ENCODE measurements at places on chromosomes 6 and 20.

GRCh38 chr6:11854408-11855165 is 76.0 kb upstream of the ADTRP start:
- DNase-seq: no peak

DNA sequence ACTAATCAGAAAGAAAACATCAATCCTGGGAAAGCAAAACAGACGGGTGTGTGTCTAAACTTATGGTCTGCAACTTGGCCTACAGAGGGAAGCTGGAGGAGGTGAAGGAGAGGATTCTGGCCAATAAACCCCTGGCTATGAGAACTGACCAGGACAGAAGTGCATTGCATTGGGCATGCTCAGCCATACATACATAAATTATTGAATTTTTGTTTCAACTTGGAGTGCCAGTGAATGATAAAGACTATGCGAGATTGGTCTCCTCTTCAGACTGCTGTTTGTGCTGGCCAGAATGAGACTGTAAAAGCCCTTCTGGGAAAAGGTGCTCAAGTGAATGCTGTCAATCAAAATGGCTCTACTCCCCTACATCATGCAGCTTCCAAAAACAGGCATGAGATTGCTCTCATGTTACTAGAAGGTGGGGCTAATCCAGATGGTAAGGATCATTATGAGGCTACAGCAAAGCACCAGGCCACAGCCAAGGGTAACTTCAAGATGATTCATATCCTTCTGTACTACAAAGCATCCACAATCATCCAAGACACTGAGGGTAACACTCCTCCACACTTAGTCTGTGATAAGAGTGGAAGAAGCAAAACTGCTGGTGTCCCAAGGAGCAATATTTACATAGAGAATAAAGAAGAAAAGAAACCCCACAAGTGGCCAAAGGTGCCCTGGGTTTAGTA is 17.4 kb downstream of the ADNP start:
- no peak for DNase-seq

DNA sequence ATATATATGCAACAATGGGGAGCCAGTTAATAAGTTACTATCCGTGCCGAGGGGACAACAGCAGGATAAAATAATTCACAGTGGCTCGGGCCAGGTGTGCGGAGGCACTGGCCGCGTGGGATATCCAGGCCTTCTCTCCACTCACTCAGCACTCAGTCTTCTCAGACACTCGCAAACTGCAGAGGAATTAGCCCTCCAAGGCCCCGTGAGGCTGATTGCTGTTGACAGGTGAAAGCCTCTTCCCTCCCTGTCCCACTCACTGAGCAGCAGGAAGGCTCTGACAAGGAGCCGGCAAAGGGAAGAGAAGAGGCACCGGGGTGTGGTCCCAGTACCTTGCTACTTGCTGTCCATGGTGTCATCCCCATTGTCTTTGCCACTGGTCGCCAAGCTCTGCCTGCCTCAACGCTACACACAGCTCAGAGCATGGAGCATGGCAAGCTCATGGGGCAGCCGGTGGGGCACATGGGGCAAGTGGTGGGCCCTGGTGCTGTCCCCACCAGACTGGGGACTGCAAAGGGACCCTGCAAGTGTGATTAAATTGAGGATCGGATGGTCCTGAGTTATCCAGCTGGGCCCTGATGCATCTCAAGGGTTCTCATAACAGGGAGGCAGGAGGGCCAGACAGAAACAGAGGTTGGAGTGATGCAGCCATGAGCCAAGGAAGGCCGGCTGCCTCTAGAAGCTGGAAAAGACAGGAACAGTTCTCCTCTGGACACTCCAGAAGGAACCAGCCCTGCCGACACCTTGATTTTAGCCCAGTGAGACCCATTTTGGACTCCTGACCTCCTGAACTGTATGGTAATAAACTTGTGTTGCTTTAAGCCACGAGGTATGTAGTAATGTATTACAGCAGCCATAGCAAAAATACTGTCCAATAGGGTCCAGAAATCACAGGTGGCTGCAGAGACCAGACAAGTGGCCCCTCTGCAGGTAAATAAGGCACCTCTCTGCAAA is 119.7 kb downstream of the PSMB1 start:
- DNase-seq: no peak

GRCh38 chr20:63746751-63747315 is 7.3 kb downstream of the SLC2A4RG start:
- no peak for DNase-seq

GRCh38 chr6:158213925-158214674 is 46.0 kb downstream of the GTF2H5 start:
- peak; percentile 18 for DNase-seq

DNA sequence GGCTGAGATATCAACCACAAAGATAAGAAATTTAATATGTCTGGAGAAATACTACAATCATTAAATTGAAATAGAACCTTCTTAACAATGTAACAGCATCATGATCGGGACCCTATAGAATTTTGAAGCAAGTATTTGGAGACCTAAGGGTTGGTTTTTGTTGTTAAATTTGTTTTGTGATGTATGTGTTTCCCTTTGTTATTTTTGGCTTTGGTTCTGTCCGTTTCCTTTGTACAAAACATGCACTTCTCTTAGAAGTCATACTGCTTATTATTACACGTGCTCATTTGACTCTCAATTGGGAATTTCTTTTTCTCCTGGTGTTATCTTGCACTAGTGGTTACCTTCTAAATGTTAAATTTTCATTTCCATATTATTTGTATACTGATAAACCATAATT is 4.0 kb upstream of the PLN start:
- no peak for DNase-seq

- DNase-seq: no peak
Observed at GRCh38 chr6:2072453-2072852, 173.0 kb downstream of the GMDS start.

DNA sequence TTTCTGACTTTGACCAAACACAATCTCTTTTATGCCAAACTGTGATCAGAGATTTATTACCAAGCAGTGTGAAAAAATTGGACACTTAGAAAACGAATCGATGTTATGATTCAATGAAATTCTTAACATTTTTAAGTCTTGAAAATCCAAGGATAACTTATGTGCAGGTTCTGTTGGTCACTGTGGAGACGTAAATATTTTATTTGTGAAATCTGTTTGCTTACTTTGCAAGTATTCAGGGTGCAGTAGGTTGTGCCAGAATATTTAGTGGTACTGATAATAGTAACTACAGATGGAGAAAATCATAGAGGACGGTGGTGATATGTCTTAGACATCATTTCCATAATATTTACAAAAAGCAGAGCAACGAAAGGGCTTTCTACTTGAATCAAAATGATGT is 97.3 kb downstream of the BMP2 start:
- DNase-seq: no peak

GRCh38 chr6:44538807-44539201 is 151.3 kb downstream of the CDC5L start:
- DNase-seq: no peak

- DNase-seq: no peak
Observed at GRCh38 chr20:39016506-39016905, 54.4 kb downstream of the DHX35 start.

GRCh38 chr20:11426948-11427347 is 490.7 kb upstream of the BTBD3 start:
- no peak for DNase-seq

DNA sequence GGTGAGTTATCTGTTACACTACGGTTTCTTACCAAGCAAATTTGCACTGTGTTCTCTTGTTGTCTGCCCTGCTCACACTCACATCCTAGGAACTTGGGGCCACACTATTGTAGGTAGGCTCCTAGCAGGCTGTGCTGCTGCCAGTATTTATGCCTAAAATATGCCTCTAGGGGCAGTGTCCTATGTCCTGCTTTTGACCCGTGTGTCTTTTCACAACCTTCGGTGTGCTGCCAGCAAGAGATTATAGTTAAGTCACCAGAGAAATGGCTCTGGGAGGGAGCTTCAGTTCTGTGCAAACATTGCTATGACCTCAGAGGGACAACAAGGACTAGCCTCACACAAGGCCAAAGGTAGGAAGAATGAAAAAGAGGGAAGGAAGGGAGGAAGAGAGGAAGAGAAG is 8.9 kb upstream of the TAAR5 start:
- no peak for DNase-seq

DNA sequence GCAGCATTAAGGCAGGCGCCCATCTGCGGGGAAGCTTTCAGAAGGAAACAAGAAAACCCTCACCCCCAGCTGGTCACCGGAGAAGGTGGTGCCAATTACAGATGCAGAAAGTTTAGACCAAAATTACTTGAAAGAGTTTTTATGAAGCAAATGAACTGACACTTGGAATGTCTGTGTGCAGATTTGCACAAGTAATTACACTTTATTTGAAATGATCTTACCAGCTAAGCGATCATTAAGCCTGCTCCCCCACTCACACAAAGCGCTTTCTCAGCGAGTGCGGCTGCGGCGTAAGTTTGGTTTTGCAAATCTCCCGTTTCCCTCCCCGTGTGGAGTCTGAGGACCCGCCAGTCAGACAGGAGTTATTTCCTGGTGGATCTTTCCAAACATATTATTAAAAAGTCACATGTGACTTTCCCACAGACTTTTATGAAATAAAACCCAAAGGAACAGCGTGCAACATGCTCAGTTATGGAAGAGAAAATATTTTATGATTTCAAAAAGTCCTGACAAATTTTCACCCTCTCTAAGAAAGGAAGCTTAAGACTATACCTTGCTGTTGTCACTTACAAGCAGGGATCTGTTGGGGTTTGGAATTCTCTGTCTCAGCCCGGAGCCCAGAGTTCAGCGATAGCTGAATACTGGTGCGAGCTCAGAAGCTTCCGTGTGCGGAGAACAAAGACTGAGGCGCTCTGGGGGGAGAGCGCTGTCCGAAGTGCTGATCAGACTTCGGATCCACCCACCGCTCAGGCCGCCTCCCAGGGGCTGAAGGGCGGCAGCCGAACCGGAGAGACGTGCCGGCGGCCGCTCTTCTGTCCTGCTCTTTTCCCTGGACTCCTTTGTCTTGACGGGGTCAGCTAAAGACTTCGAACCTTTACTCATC is 2.7 kb upstream of the MYT1 start:
- DNase-seq: no peak

GRCh38 chr6:144008120-144008811 is at the start of gene PLAGL1:
Gene PLAGL1, minus strand, starts transcription at chr6:144008259. Its CDS starts 60,123 bp downstream, at chr6:143948136.
- DNase-seq: no peak

GRCh38 chr20:6756693-6757595 is 10.5 kb upstream of the BMP2 start:
- no peak for DNase-seq

GRCh38 chr6:1287103-1287591 is 24.8 kb upstream of the FOXQ1 start:
- no peak for DNase-seq

DNA sequence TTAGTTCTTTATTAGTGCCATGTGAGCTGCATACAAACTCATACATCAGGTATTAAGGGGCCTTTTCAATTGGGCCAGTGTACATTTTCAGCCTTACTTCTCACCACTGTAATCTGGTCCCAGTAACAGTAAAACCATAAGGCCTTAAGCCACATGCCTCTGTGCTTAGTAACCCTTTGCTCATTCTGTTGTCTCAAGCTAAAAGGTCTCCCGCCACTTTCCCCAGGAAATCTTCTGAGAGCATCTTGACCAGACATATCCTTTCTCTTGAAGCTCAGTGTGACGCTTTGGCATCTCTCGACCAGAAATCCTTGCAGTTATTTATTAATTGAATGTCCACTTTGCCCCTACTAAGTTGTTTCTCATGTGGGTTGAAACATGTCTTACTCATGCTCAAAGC is 68.0 kb downstream of the CYP39A1 start:
- no peak for DNase-seq

GRCh38 chr6:125499535-125499934 is 197.8 kb upstream of the HDDC2 start:
- no peak for DNase-seq

GRCh38 chr6:128389820-128390534 is 130.4 kb downstream of the PTPRK start:
- no peak for DNase-seq

GRCh38 chr6:53306819-53307347 is 41.9 kb downstream of the ELOVL5 start:
- no peak for DNase-seq

DNA sequence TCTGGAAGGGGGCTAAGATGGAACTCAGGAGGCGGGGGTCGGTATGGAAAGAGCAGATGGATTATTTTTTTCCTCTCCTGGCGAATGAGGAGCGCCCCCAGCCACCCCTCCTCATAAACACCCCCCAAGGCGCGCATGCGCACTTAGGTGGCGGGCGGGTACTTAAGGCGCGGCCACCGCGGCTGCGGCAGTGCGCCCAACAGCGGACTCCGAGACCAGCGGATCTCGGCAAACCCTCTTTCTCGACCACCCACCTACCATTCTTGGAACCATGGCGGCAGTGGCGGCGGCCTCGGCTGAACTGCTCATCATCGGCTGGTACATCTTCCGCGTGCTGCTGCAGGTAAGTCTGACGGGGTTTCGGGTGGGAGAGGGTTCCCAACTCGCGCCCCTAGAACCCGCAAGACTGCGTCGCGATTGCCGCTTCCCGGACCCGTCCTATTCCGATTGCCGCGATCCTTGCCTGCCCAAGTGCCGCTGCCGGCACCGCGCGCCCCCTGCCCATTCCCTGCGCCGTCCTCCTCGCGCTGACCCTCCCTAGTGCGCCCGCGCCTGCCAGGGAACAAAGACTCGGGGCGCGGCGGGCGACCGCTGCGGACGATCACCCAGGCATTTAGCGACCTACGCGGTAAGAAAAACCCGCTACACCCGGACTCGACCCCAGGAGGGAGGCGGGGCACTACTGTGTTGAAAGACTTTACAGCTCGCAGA is at the start of gene NNAT:
Gene NNAT (plus strand): TSS at position 190 of the 711 bp plus-strand sequence. CDS start 82 bp downstream, at position 272.
- DNase-seq: no peak

DNA sequence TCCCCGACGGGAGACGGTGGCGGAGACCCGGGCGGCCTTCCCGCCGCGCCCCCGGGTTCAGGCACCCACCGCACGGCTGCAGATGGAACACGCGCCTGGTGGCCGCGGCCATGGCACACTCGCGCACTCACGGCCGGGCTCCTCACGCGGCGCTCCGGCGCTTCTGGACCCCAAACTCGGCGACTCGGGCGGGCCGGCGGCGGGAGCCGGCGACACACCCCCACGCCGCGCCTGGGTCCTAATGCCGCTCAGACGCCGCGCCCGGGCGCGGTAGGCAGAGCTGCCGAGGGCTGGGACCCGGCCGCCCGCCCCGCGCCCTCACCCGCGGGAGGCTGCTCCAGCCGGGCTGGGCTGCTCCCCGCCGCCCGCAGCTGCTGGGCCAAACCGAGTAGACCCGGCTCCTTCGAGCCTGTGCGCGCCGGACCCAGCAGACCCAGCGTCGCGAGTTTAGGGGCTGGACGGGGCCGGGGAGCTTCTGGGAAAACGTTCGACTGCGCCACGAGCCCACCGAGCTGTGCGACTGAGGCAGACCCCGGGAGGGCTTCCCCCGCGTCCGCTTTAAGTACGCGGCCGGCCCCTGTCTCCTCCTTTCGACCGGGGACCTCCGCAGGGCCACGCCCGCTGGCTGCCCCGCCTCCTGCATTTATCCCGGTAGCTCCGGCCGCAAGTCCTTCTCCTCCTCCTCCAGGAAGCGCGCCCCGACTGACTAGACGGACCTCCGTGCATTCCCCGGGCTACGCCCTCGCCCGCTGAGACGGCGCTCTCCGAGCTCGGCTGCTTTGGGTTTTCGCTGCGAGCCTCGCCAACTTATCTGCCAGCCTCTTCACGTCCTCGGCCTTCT is at the start of gene SLC4A11:
Gene SLC4A11 (minus strand): TSS at position 165 of the 841 bp plus-strand sequence. CDS start 53 bp downstream, at position 112.
- no peak for DNase-seq

GRCh38 chr6:156870924-156871539 is 93.9 kb downstream of the ARID1B start:
- DNase-seq: no peak

GRCh38 chr6:107509506-107509905 is 19.6 kb downstream of the SOBP start:
- DNase-seq: no peak

GRCh38 chr6:170083236-170084051 is 207.4 kb downstream of the DLL1 start:
- DNase-seq: no peak

GRCh38 chr6:43076464-43077332 is 584 bp downstream of the PTK7 start:
- DNase-seq: peak; percentile 12

GRCh38 chr6:19159089-19159488 is 678.1 kb upstream of the ID4 start:
- no peak for DNase-seq
